T-helper 2 cell treated with Interferon-gamma antibody and Interleukin-4, amounts not matched to agents 5 μg/mL and 100 μg/mL, for 36 hours (primary cell): ENCODE measurements at places on chromosomes 11 and 22.

DNA sequence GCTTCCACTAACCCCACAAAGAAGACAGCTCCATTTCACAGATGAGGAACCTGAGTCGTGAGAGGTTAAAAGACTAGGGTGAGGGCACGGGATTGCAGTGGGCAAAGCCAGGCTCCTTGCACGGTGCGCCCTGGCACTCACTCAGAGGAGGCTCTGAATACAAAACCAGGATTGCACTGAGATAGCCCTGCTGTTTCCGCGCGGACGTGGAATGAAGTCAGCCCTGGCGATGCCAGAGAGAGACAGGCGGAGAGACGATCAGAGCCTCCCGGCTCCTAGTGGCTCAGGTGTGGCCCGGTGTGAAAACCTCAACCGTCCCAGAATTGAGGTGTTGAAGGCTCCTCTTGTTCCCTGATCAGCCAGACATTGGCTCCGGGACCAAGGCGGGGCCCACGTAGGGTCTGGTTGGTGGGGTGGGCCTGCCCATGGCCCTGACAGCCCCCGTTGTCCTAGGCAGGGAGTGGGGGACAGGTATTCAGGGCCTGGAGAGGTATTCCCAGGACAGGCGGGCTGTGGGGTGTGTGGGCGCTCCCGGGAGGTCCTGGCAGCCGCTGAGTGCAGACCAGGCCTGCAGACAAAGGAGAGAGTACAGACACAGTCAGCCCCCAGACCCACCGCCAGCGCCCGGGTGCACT lies 43.1 kb upstream of the LINC01488 start:
- no peak for DNase-seq

GRCh38 chr11:359181-359714 lies 10.1 kb upstream of the B4GALNT4 start:
- DNase-seq = no peak

GRCh38 chr11:115607621-115608221 lies 103.5 kb upstream of the CADM1 start:
- no peak for DNase-seq

- DNase-seq = peak; percentile 32
Measured at GRCh38 chr11:67996622-67997474, 7.0 kb downstream of the UNC93B1 start.
